ENCODE measurements at places on chromosomes 16 and 17.

DNA sequence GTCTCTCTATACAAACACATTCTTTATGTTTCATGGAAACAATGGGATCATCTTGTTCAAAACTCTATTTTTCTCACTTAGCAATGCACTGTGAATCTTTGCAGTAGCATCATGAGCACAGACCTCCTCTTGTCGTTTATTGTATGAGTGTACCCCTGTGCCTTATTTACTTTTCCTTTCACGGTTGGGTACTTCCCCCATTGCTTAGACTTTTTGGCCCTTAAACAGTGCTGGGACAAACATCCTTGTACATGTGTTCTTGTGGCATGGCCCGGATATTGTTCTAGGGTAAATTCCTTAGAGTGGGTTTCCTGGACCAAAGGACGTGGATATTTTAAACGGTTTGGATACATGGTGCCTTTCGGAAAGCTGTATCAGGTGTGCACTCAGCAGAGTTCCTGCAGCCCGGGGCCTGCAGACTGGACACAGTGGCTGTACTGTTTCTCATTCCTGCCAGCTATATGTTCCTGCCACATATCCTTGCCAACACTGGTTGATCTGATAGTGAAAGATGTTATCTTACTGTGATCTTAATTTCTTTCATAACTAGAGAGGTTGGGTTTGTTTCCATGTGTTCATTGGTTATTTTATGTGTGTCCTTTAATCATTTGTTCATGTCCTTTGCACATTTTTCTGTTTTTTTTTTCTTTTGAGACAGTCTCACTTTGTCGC is 111.1 kb downstream of the OR1D5 start:
- no peak for DNase-seq

DNA sequence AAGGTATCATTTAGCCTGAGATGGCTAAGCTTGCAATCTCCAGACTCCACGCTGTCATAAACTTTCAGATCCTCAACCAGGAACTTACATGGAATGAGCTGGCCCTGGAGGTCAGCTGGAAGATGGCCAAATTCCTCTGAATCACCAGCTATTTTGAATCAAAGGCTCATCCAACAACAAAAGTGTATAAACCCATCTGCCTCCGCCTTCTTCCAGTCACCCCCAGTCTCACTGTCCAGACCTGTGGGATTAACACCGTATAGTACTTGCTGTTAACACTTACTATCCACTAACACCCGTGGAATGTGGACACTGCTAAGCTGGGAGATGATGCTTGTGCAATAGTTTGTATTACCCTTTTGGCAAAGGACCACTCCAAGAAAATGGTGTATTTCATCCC is 1.9 kb upstream of the LCMT1 start:
- DNase-seq = no peak

GRCh38 chr17:44820631-44821212 is 9.4 kb downstream of the GJC1 start:
- DNase-seq = no peak

DNA sequence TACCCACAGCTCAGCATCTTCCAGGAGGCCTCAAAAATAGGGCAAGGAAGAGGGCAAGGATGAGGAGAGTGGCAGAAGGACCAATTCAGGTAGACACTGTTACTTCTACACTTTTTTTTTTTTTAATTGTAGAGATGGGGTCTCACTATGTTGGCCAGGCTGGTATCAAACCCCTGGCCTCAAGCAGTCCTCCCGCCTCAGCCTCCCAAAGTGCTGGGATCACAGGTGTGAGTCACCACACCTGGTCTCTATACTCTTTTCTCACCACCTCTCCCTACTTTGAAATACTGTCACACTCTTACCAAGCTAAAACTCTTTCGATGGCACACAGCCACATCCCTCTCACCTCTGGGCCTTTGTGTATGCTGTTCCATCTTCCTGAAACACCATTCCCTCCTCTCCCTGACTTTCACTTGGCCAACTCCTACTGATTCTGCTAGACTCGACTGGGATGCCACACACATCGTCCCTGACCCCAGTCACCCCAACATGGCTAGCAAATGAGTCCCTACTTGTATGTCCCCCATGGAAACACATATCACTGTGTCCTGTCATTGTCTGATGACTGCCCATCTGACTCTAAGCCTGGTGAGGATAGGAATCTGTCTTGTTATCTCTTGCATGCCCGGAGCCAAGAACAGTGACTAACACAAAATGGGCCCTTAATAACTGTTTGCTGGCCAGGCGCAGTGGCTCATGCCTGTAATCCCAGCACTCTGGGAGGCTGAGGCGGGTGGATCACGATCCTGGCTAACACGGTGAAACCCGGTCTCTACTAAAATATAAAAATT is 7.2 kb upstream of the SLC43A2 start:
- no peak for DNase-seq

- DNase-seq = no peak
These were observed 68.9 kb upstream of the HAS3 start for GRCh38 chr16:69036399-69037091.

DNA sequence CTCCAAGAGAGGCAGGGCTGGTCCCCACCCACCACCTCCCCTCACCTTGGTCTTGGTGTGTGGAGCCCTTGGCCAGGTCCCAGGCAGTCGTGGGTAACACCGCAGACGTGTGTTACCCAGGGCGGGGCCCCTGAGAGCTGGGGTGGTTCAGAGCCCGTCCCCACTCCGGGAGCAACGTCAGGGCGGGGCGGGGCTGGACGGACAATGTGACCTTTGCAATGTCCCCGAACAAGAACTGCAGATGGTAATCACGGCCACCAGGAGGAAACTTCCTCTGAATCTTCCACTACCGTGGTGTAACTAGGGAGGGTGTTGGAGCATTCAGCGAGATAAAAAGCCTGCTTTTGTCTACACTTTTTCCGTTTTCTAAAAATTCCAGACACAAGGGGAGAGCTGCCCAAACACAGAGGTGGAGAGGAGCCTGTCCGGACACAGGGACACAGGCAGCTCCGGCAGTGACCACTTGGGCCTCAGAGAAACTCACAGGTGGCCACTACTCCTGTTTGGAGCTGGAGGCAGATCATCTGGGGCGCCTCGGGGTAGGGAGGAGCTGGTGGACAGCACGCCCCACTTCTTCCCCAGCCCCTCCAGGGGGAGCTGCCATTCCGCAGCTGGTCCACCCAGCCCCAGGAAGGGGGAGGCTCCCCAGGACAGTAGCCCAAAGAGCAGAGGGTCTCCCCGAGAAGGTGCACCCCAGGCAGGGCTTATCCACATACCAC is 14.2 kb upstream of the SLC38A10 start:
- DNase-seq = peak; percentile 98

DNA sequence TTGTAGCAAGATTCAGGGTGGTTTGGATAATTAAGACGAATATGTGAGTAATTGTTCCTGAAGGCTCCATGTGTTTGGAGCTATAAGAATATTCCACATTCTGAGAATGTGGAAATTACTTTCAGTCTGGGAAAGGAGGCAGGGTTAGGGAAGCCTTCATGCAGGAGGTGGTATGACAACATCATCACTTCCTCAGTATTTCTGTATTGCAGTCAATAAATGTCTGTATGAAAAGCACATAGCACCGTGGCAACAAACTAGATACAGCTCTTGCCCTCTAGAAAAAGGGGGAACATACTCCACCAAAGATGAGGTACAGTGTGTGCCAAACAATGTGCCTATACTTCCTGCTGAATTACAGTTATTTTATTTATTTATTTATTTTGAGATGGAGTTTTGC is 26.1 kb upstream of the DHRS7B start:
- no peak for DNase-seq

- no peak for DNase-seq
These were observed 492 bp downstream of the SLC25A39 start for GRCh38 chr17:44324092-44324570.

DNA sequence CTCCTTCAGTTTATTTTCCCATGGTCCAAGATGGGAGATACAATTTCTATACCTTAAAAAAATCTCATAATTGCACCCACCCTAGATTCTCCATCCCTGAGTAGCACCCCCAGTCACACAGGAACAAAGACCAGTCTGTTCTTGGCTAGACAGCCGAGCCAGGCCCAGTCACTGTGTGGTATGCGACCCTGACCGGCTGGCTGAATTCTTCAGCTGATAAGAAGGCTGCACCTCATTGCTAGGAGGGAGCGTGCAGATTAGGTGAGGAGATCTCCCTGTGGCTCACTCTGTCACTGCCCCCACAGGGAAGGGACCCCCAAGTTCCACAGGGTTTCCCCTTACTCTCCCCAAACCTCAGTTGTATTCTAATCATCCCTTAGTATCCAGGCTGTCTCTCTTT is 138.7 kb downstream of the SALL1 start:
- DNase-seq = peak; percentile 14

- DNase-seq = no peak
These were observed 71.4 kb upstream of the ARL4D start for GRCh38 chr17:43327421-43327820.

GRCh38 chr17:2624292-2624731 is 30.9 kb downstream of the PAFAH1B1 start:
- no peak for DNase-seq

GRCh38 chr16:87216148-87216840 is 100.9 kb downstream of the C16orf95 start:
- DNase-seq = no peak

DNA sequence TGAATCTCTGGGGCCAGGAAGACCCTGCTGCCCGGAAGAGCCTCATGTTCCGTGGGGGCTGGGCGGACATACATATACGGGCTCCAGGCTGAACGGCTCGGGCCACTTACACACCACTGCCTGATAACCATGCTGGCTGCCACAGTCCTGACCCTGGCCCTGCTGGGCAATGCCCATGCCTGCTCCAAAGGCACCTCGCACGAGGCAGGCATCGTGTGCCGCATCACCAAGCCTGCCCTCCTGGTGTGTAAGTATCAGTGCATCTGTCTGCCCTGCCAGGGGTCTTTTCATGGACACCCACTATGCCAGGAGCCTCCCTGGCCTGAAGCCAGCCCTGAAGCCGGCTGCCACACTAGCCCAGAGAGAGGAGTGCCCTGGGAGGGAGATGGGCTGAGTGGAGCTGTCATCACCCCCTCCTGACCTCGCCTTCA is at the start of gene CETP:
Gene CETP, plus strand, starts transcription at position 100 of the 431 bp plus-strand sequence. Its CDS starts 30 bp downstream, at position 130.
- DNase-seq = no peak

Measured in HuH-7.5 (cell line).